ENCODE measurements at places on chromosomes 2 and 18. TPM values are rescaled to one million over a fixed set of nuclear protein-coding genes. Genes with fewer than 3 reads are reported as not detected.

Gene FTCDNL1
- 3.2 TPM for total RNA-seq

Gene MROH2A
- total RNA-seq = not detected

Gene INPP5D
- 0.17 TPM for total RNA-seq

Gene TFCP2L1
- not detected for total RNA-seq

Gene CLIP4
- total RNA-seq = 35.9 TPM

Gene RGPD6
- 3.5 TPM for total RNA-seq

Gene B3GNT7
- 0.09 TPM for total RNA-seq

Gene DSC2
- total RNA-seq = 3.7 TPM

Gene CERKL
- total RNA-seq = not detected

Gene SKA1
- total RNA-seq = 1.9 TPM

Gene UGT1A10
- total RNA-seq = not detected

Gene CCDC150
- total RNA-seq = 0.09 TPM

Gene KCNG3
- not detected for total RNA-seq

Gene LRRTM1
- 0.23 TPM for total RNA-seq

Gene ARHGEF4
- 8.3 TPM for total RNA-seq

Gene G6PC2
- not detected for total RNA-seq

Gene POTEI
- not detected for total RNA-seq

Gene DSG4
- total RNA-seq = not detected

Gene HIBCH
- 9.4 TPM for total RNA-seq

Gene LIMS4
- 11.2 TPM for total RNA-seq

Gene KLF11
- 9.7 TPM for total RNA-seq

Gene FABP1
- not detected for total RNA-seq

Gene SERPINB4
- not detected for total RNA-seq

Gene TAF4B
- 3.0 TPM for total RNA-seq

Gene B3GNT2
- 3.1 TPM for total RNA-seq

Gene SMAD2
- total RNA-seq = 55.4 TPM

Gene LIMS2
- 55.2 TPM for total RNA-seq

Gene MAPK4
- total RNA-seq = not detected

Gene ACADL
- not detected for total RNA-seq

Gene LRATD1
- not detected for total RNA-seq

Gene TUBB6
- total RNA-seq = 277 TPM

Gene SERPINB13
- not detected for total RNA-seq

Gene EGR4
- total RNA-seq = not detected

Gene NEU4
- total RNA-seq = not detected

Gene MZT2B
- total RNA-seq = 256 TPM

Gene TTC31
- total RNA-seq = 15.4 TPM

Gene FEV
- not detected for total RNA-seq

All from pericardium fibroblast (primary cell).